ENCODE measurements at places on chromosomes 11 and 22.

- DNase-seq = no peak
Observed at GRCh38 chr11:15747671-15748070, 608.7 kb downstream of the SOX6 start.

DNA sequence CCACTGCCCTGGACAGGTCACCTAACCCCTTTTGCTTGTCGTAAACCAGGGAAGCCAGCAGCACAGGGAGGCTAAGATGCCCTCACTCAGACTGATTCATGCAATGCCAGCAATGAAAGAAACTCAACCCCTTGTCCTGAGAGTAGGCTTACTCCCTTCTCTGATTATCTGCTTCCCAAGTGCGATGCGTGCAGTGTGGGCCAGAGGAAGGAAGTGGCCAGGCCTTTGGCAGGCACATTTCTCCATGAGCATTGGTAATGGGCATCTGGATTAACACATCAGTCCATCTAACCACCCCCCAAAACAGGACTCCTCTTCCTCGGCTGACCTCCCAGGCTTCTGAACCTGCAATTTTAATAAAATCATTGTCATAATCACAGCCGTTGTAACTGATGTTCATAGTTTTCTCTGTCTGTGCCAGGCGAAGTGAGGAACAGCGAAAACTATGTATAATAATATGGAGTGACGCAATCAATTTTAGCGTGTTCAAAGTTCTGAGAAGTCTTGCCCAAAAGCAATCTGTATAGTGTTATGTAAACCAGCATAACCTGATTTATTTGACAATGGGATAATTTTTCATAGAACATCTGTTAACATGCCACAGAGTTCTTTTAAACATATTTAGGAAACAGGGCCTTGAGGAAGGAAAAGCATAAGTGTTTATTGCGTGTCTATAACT is 33.9 kb downstream of the TST start:
- no peak for DNase-seq

GRCh38 chr22:37284805-37285355 is 2.6 kb downstream of the CYTH4 start:
- DNase-seq = no peak

GRCh38 chr11:74466916-74467885 is at the start of gene KCNE3:
KCNE3 (minus strand) TSS chr11:74467549; CDS start chr11:74457563, 9,986 bp downstream.
- no peak for DNase-seq

DNA sequence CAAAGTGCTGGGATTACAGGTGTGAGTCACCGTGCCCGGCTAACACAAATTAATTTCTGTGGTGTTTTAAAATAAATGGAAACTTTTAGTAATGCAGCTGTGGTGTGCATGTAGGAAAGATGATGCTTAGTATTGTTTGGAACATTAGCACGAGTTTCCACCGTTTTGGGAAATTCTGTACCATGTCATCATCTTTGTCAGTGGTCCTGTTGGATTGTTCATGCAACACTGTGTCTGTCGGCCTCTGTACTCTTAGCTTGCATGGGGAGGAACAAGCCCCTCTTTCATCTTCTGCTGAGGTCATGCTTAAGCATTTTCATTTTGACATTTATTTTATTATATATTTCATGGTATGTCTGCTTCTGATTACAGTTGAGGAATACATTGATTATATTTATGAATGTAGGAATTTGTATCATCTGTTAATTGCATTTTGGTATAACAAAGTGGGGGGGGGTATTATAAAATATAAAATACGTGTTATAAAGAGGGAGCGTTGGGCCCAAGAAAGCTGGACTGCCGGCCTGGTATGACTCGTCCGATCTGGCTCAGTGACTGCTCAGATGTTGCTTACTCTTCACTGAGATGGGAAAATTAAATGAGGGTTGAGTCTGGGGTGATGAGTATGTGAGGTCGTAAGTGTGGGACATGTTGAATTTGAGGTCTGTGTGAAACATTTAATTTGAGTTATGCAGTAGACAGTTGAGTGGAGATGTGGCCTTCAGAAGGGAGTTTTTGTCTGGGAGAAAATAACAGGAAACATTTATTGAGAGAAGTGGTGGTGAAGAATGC is 28.7 kb downstream of the CECR2 start:
- no peak for DNase-seq

GRCh38 chr22:42984397-42984796 is 30.6 kb downstream of the PACSIN2 start:
- DNase-seq = no peak

Data from mammary epithelial cell (primary cell).